ENCODE measurements at places on chromosomes 7 and 10.

GRCh38 chr10:103758294-103758681, 97.1 kb downstream of the SH3PXD2A start:
- DNase-seq: no peak

DNA sequence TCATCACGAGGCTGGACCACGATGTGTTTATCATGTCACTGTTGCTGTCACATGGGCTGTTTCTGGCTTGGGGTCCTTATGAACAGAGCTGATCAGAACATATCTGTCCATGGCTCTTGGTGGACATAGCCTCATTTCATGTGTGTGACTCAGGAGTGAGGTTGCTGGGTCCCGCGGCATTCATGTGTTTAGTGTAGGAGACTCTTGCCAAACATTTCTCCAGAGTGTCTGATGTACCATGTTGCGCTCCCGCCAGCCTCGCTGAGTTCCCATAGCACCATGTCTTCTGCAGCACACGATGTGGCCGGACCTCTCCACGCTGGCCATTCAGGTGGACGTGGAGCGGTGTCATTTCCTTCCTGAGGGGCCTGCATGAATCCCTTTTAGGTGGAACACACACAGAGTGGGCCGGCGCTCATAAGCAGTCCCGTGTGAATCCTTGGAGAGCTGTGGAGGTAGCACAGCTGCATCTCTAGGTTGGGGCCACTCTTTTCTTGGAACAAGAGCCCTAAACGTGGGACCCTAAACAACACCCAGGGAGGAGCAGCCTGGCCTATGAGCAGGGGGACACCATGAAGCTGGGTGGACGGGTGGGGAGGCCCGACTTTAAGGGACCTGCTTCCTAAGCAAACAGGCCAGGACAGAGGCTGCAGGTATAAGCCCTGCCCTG, 134.6 kb downstream of the LHPP start:
- DNase-seq: no peak

GRCh38 chr7:36086571-36086970, 66.5 kb upstream of the EEPD1 start:
- no peak for DNase-seq

DNA sequence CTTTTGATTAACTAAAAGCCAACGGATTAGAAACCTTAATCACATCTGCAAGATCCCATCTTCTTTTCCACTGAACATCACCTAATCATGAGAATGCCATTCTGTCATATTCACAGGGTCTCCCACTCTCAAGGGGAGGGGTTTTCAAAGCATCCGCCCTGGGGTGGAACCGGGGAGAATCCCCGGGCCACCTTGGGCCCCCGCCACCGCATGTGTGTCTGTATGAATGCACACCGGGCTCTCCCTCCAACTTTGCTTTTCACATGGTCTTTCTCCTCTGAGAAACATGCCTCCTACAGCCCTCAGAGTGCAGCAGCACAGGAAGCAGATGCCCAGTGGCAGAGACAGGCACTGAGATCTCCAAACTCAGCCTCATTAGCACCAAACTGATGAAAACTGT, 233.2 kb upstream of the PPP2R2D start:
- DNase-seq: no peak

- no peak for DNase-seq
Measured at GRCh38 chr10:119537953-119538630, 4.4 kb downstream of the RGS10 start.

DNA sequence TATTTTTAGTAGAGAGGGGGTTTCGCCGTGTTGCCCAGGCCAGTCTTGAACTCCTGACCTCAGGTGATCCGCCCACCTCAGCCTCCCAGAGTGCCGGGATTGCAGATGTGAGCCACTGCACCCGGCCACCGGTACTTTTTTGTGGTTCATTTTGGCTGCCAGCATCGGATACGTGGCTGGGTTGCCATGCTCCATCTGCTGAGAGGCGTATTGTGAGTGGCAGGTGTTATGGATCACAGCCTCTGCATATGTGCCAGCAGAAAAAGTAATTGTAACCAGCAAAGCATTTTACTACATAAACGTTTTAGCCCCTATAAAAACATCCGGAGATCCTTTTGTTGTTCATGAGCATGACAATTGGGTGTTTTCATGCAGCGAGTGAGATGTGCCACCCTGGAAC, 7.1 kb downstream of the FOXK1 start:
- no peak for DNase-seq

- DNase-seq: no peak
Measured at GRCh38 chr10:132575320-132576201, 38.0 kb downstream of the INPP5A start.

DNA sequence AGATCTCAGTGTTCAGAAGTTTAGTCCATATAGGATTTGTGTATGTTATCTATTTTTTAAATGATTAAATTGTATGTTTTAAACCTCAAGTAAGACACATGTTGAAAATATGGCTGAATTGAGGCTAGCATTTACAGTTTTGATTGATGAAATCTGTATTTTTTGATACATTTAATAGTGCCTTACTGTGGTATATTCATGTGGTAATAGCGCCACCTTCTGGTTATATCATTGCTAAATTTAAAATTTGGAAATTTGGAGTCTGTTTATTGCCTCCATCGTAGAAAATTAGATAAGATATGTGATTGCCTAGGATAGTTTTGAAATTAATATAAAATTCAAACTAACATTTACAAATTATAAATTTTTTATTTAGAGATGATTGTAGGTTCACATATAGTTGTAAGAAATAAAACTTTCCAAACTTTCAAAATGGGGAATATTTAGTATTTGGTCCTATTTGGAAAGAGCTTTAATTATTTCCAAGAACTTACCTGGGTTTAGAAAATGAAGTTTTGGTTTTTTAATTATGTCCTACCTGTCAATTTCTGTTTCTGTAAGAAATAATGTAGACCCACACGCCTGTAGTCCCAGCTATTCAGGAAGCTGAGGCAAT, 19.1 kb upstream of the ARMS2 start:
- no peak for DNase-seq

- DNase-seq: no peak
Measured at GRCh38 chr7:120274482-120274881, 1.5 kb downstream of the KCND2 start.

DNA sequence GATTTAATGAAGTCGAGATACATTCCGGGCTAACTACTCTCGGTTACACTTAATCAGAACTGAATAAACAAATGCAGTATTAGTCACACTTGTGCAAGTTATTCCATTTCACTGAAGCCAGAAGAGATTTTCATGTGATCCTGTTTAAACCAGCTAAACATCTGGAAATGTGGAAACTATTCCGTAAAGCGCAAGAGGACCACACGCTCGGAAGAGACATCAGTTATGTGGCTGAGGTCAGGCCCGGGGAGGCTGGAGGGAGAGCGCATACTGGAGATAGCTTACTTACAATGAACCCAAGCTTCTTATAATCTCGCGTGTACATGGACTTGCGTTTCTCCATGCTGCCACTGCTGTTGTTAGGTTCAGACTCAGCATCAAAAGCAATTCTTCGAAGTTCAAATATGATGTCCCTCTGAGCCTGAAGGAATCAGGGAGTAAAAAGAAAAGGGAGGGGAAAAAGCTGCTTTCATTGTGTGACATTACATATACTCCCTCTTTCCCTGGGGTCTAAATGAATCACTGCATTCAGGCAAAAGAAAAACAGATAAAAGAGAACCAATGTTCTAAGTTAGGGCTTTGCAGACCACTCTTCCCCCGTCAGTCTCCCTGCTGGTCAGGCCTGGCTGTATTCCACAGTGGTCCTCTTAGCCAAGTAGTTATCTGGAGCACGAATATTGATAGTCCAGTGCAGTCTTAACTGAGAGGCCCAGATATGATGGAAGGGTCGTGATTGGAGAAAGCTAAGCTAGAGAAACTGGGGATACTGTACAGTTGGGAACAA, 237.4 kb downstream of the ELMO1 start:
- no peak for DNase-seq

DNA sequence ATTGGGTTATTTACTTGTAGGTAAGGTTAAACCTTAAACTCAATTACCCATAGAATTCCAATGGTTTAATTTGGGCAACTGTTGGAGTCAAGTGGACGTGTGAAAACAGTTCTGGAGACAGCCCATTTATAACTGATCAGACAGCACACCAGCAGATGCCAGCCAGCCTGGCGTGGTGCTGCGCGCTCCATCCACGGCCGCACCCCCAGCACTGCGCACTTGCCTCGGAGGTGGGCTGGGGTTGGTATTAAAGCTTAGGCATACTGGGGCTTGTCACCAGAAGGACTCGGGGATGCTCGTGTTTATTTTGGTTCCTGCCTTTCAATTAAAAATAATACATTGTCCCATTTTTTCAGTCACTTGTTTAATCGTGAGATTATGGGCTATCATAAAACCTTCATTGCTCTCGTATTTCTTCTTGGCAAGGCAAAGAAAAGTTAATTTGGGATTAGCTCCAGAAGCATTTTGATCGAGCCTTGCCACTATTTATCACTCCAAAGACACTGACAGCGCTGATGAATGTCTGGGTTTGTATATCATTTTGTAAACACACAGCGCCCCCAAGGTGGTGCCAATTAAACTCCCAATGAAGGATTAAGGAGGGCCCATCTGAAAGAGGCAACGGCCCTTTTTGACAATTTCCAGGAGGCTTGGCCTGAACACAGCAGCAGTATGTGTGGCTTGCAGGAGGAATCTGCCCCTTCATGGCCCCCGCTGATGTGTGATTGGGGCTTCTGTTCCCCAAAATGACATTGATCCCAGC, 204.5 kb upstream of the CXCL12 start:
- DNase-seq: no peak

DNA sequence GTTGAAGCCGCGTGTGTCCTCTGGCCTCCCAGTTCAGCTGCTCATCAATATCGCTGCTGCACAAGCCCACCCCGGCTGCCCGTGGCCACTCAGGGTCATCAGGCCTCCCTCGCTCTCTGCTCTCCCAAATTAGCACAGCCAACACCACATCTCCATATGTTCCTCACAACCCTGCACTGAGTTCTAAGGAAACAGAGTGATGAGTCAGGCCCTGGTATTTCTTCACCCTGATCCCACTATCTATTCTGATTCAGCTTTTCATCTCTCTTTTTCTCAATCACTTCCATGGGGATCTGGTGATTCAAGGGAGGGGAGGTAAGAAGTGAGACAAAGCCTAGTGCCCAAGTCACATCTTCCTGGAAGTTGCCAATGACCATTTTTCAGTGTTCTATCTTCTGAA, 23.8 kb downstream of the CYTH3 start:
- no peak for DNase-seq

DNA sequence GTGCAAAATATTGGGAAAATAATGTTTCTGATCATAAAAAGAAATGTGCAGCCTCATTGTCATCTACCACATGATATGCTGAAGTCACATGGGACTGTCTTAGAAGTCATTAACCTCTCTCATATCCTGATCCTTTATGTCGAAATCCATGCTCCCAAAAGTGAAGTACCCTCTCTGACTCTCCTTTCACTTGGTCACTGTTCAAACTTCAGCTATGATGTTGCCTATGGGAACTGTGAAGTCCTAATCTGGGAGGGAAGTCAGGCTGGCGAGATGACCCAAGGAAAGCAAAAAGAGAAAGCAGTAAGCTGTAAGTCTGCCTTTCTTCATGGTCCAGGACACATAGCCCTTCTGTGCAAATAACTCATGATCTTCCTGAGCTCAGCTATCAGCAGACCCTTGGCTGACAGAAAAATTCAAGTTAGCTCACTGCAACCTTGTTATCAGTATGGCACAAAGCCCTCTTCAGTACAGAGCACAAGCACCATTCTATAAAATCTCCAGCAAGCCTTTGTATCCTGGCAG, 29.5 kb downstream of the WASL start:
- DNase-seq: no peak

- DNase-seq: no peak
Measured at GRCh38 chr10:50152792-50153272, 85.1 kb downstream of the WASHC2A start.

GRCh38 chr7:117937753-117938483, 64.7 kb upstream of the CTTNBP2 start:
- DNase-seq: no peak

- no peak for DNase-seq
Measured at GRCh38 chr7:141439164-141439563, 112.0 kb upstream of the AGK start.

DNA sequence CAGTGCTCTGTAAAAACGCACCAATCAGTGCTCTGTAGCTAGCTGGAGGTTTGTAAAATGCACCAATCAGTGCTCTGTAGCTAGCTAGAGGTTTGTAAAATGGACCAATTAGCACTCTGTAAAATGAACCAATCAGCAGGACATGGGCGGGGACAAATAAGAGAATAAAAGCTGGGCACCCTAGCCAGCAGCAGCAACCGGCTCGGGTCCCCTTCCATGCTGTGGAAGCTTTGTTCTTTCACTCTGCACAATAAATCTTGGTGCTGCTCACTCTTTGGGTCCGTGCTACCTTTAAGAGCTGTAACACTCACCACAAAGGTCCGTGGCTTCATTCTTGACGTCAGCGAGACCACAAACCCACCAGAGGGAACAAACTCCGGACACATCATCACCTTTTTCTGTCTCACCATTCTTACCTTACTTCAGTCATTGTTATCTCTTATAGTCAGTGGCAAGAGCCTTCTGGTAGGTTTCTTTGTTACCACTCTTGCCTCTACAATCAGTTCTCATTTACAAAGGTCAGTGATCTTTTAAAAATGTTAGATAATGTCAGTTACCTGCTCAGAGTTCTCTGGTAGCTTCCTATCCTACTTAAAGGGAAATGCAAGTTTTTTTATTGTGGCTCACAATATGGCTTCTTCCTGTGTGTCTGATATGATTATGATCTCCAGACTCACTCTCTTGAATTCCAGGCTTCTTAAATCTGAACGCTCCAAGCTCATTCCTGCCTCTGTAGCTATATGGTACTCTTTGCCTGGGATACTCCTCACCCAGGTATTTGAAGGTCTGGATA, 4.5 kb downstream of the STAM start:
- no peak for DNase-seq

- DNase-seq: no peak
Measured at GRCh38 chr10:119725517-119725827, 378 bp upstream of the INPP5F start.

DNA sequence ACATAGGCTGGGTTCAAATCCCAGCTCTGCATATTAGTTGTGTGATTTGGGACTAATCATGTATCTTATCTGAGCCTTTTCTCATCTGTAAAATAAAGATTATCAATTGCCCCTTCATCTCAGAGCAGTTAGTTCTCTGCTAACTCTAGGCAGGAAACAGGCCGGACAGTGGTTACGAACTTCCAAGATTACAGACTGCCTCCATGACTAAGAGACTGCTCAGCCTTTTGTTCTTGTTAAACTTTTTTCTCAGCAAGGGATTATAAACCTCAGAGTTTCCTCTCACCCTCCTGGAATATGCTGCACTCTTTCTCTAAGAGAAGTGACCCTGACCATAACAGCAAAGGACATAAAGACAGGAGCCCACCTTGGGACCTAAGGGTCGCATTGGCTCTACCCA, 52.5 kb upstream of the NFKB2 start:
- DNase-seq: no peak

DNA sequence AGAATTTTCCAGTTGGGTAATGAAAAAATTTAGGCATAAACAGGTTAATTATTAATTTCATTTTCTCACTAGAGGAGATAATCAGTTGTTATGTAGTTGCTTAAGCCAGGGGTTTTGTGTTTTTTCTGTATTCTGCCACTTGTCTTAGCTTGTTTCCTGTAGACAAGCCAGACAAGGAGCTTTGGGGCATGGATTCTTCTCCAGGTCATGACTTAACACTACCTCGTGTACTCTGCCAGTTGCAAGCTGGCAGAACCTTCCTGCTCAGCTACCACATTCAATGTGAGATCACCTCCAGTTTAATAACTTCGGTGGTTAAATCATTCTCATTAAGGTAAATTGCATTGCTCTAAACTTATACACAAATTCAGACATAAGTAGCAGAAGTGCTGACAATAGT, 1.8 kb downstream of the CCM2 start:
- DNase-seq: no peak

All from NT2/D1 (cell line).